Activated naive CD4-positive, alpha-beta T cell treated with anti-CD3 and anti-CD28 coated beads, Interleukin-2, amount 50 U/mL, for 72 hours (primary cell): ENCODE measurements at places on chromosomes 3 and 15. TPM values are rescaled to one million over a fixed set of nuclear protein-coding genes. Genes with fewer than 3 reads are reported as not detected.

CHRD gene
- total RNA-seq, result 0.49 TPM

ASTE1 gene
- total RNA-seq, result 14.1 TPM

ZPLD1 gene
- not detected for total RNA-seq

CCDC71 gene
- 20.3 TPM for total RNA-seq

IL16 gene
- total RNA-seq, result 25.9 TPM

IVD gene
- total RNA-seq, result 66.9 TPM

NR2E3 gene
- total RNA-seq, result not detected

APBA2 gene
- 16.4 TPM for total RNA-seq

KIF7 gene
- total RNA-seq, result 4.6 TPM

LSMEM2 gene
- total RNA-seq, result not detected

SOX14 gene
- not detected for total RNA-seq

SCN11A gene
- 0.21 TPM for total RNA-seq

ADAMTS7 gene
- total RNA-seq, result 1.4 TPM
